Esophagus squamous epithelium (tissue), 5 donors: ENCODE measurements at places on chromosomes 3 and 15.

- no peak for DNase-seq
Measured at GRCh38 chr3:4889896-4890295, 89.3 kb upstream of the BHLHE40 start.

GRCh38 chr3:129315223-129315997, 36.7 kb downstream of the HMCES start:
- no peak for DNase-seq

DNA sequence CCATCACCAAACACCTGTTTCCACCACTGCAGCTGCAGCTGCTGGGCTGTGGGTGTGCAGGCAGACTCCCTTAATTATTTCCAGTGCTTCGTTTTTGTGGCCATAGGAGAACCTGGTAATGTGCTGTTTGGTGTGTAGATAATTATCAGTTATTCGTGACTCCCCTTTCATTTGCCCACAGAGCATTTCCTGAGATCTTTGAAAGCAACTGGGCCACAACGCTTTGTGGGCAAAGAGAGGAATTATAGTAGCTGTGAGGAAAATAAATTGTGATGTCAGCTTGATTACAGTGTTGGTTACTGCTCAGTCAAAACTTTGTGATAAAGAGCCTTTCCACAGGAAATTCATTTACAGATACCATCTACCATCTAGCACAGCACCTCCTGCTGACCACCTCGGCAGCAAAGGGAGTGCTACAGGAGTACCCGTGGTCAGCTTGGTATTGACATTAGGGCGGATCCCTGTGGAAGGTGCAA, 193.3 kb upstream of the SLCO3A1 start:
- no peak for DNase-seq

DNA sequence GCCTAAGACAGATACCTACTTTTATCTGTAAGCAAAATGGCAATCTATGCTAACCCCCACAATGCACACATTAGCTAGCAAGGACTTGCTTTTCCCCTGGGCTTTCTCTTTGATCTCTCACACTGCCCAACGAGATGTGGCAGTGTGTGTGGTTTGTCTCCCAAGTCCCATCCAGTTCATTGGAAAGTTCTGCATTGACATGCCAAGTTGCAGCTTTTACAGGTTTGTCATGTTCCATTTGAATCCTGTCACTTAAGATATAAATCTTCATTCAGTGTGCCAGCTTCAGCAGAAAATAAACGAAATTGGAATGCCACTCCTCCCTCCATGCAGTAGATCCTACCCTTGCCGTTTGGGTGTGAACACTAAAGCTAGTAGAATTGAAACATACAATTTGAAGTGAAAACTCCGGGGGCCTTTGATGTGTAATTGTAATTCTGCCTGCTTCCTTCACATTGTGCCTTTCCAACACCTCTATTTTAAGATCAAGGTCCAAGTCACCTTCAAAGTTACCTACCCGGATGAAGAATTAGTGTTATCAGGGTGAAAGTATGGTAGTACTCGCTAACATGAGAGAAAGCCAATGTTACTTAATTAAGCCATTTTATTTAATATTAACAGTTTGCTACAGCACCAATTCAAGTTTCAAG, 130.9 kb upstream of the BHLHE40 start:
- DNase-seq = no peak

GRCh38 chr3:182816181-182816580, 22.9 kb downstream of the ATP11B start:
- DNase-seq = no peak

- DNase-seq = no peak
Measured at GRCh38 chr15:83854321-83854720, 200.4 kb downstream of the ADAMTSL3 start.

- no peak for DNase-seq
Measured at GRCh38 chr3:13112521-13113345, 39.5 kb upstream of the IQSEC1 start.

DNA sequence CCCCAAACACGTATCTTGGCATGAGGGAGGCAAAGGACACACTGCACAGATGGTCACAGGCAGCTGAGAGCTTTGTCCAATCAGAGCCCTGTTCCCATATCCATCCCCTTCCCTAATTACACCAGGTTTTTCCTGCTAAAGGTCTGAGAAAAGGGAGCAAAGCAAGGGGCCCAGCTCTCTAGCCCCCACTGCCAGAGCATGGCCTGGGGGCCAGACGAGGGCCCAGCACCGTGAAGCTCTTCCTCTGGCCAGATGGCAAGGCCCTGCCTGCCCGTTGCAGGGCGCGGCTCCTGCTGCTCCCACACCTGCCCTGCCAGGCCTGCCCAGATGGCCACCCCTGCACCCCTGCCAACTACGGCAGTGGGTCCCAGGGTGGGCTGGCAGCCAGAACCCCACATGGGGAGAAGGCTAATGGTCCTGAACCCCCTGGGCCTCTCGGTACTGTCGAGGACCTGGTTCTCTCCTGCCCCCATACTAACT, 3.2 kb downstream of the SHF start:
- DNase-seq = no peak

DNA sequence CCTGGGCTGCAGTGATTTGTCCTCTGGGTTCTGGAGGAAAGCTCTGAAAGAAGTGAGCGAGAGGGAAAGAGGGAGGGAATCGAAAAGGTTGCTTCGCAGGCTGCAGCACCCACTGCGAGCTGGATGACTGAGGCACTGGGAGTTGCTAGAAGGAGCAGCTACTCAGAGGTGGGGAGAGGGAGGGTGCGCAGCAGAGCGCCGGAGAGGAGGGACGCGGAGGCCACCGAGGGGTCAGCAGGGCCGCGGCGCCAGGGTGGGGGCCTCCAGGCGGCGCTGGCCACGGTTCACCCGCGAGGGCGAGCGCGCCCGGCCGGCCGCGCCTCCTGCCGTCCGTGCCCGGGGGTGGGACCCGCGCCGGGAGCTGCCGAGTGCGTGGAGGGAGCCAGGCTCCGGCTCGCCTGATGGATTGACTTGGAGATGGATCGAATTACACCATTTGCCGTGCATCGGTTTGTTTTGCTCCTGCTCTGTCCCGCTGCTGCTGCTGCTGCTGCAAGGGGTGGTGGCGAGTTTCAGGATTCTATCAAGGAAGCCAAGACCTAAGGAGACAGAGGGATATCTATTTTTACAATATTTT, at the start of gene SEMA6D:
SEMA6D (plus strand) TSS at position 470 of the 577 bp plus-strand sequence. CDS start 42,294 bp downstream, outside the sequence.
- DNase-seq = no peak

GRCh38 chr3:51974963-51975851, at the start of gene ABHD14A:
Gene ABHD14A (plus strand): TSS chr3:51975064. CDS start chr3:51975136, 72 bp downstream.
- no peak for DNase-seq

DNA sequence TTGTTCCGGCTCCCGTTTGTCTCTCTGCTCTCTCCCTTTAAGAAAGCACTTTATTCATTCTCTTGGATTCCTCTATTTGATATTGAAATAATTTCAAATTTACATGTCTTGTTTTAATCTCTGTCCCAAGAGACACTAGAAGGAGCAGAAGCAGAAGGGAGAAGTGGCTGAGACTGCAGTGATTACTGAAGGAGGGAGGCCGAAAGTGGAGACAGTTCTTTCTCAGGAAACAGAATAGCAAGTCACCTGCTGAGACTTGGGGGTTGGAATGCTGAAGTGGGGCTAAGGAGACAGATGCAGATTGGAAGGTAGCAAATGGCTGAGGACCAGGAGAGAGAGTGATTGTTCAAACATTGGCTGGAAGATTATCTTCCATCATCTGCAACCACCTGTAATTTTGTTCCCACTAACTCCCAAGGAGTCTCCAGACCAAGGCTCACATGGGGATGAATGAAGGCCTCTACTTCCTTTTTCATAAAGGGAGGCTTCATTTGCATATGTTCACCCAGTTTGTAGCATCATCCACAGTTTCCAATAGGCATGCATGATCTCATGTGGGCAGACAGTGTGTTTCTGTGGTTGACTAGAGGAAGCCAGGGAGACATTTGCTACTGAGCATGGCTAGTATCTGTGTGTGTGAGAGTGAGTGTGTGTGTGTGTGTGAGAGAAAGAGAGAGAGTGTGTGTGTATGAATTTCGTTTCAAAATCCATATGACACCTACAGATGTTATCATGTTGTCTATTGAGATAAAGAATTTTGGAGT, 24.0 kb downstream of the LTF start:
- DNase-seq = no peak

DNA sequence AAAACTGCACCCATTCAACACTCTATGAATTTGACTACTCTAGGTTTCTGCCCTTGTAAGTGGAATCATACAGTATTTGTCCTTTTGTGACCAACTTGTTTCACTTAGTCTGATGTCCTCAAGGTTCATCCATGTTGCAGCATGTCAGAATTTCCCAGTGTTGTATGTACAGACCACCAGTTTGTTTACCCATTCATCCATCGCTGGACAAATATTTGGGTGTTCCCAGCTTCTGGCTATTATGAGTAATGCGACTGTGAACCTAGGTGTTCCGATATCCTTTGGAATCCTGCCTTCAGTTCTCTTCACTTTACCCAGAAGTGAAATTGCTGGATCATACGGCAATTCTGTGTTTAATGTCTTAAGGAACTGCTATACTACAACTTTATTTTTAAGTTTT, 12.6 kb downstream of the RPL32 start:
- no peak for DNase-seq

DNA sequence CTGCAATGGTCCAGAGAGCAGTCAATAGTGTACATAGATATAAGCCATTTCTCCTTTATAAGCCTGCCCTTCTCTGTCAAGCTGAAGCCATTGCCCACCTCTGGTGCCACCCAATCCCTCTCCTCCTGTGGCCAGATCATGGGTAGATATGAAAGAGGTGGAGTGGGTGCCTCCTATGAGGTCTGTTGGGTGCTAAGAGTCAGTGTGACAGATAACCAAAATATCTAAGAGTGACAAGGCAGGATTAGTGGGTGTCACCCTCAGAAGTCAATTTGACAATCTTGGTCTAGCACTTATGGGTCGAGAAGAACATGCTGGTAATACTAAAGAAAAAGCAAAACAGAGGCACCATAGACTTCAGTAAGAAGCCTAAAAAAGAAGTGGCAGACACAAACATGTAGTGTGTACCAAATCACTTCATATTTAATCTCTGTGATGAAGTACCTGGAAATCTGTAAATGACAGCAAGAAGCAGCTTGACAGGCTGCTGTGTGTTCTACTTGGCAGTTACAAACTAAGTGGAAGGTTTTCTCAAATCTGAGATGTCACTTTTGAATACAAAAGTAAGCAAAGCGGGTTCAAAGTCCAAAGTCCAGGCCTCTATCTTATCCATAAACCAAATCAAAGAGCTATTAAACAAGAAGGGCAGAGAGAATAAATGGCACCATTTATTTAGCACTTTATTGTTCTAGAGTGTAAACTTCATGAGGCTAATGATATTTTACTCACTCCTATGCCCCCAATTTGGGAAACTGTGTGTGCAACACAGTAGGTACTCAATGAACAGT, 118.9 kb upstream of the EOMES start:
- no peak for DNase-seq

- no peak for DNase-seq
Measured at GRCh38 chr3:15281817-15282216, 50.6 kb downstream of the SH3BP5 start.

- DNase-seq = no peak
Measured at GRCh38 chr3:42742259-42742658, 30.8 kb downstream of the CCDC13 start.

GRCh38 chr3:171935261-171936123, 92.3 kb downstream of the TMEM212 start:
- no peak for DNase-seq
